ENCODE measurements at places on chromosomes 4 and X.
A peak's percentile ranks its signal among the peaks of the same experiment; 100 is the strongest.

DNA sequence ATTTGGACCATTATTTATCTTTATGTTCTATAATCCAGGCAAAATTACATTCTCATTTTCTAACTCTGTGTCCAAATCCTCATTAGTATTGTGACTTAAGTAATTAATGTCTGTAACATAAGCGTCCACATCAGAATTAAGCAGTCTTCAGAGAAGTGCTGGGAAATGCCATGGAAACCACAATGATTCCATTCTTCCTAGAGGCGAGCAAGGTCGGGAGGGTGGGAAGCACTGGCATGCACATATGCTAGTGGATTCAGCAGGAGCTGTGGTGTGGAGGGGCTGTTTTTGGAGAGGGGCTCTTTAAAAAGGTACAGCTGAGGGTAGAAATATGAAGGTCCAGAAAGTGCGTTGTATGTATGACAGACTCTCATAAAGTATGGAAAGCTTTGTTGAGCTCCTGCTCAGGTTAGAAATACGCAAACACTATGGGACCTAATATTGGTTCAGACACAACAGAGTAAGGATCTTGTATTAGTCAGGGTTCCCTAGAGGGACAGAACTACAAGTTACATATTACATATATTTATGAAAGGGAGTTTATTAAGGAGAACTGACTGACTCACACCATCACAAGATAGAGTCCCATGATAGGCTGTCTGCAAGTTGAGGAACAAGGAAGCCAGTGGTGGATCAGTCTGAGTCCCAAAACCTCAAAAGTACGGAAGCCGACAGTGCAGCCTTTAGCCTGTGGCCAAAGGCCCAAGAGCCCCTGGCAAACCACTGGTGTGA, 61.5 kb downstream of the GLRA2 start:
- no peak for DNase-seq

DNA sequence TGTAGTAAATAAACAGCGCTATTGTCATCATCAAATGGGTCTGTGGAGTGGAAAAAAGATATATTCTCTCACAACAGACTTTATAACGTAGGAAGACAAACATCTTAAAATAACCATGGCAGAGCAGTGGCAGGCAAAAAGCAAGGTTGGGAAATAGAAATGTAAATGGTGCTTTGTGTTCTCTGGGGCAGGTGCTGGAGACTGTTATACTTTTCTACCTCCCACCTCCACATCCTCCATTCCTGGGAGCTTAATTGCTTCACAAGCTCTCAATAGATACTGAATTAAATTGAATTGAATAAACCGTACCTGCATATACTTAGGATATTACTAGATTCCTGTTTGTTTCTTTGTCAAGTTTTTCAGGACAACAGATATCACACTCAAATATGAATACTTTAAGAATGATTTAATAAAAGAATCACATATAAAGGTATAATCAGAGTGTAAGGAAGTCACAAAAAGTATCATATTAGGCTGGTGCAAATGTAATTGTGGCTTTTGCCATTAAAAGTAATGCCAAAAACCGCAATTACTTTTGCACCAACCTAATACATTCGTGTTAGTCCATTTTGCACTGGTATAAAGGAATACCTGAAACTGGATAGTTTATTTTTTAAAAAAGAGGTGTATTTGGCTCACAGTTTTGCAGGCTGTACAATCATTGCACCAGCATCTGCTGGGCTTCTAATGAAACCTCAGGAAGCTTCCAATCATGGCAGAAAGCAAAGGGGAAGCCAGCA, 367.3 kb downstream of the GRIA2 start:
- DNase-seq: no peak

GRCh38 chr4:37793562-37793961, 32.9 kb upstream of the PGM2 start:
- DNase-seq: no peak

DNA sequence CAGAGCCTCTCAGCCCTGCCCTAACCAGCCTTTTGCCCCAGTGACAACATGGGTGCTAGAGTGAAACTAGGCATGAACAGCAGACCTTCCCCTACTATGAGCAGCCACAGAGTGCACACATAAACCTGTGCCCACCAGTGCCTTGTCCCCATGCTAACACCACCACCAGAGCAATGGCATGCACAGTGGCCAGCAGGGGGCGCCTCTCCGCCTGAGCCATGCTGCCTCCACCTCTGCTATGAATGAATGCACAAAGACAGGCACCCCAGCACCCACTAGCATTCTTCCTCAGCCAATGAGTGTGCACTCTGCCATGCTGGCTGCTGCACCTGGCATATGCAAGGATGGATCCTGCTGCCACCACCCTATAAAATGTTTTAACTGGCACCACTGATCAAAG, 286.9 kb upstream of the FGF16 start:
- DNase-seq: peak; percentile 12

- DNase-seq: no peak
Observed at GRCh38 chrX:134794692-134795091, 136.4 kb upstream of the PLAC1 start.

Data from testis (tissue), 5 donors.